Sigmoid colon (tissue), 7 donors: ENCODE measurements at places on chromosomes 4 and X. TPM values are rescaled to one million over a fixed set of nuclear protein-coding genes. Genes with fewer than 3 reads are reported as not detected.

GRCh38 chr4:166064721-166065120, 191.7 kb downstream of the TLL1 start:
- DNase-seq, result no peak

- DNase-seq, result no peak
Measured at GRCh38 chr4:152610131-152610530, 69.7 kb downstream of the TMEM154 start.

DNA sequence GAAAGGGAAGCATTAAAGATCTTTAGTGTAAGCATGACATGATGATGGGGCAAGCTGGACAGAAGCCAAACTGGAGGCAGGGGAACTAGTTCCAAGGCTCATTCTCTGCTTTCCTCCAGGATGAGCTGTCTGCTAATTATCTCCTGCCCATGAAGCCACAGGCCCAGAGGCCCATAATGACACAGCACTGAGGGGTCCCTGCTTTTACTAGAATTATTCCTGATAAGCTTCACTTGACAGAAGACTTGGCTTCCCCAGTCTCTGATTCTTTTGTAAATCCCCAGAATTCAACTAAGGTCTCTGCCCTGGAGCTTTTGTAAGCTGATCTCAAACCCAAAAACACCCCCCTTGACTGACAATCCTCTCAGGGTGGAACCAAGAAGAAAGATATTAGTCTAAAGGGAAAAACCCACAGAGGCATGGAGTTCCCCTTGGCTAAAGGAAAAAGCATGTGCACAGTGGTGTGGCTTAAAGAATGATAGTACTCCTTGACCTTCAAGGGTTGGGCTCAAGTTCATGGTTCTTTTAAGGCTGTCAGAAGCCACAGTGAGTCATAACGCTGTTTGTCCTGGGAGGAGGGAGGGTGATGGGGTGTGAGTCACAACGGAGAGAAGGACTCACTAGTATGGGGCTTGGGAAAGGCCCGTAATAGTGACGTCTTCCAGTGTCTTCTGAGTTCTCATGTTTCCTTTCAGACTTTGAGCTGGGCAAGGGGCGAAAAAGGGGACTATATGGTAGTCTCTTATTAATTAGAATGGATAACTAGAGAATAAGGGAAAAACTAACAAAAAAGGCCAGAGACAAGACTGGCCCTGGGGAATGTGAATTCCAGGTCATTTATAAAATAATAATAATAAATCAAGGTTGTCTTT, 146.0 kb upstream of the CPEB2 start:
- peak; percentile 87 for DNase-seq

GRCh38 chr4:42483426-42484379, 86.4 kb downstream of the SHISA3 start:
- DNase-seq, result peak; percentile 76

GRCh38 chrX:121831601-121832000, 784.2 kb downstream of the GLUD2 start:
- no peak for DNase-seq

DNA sequence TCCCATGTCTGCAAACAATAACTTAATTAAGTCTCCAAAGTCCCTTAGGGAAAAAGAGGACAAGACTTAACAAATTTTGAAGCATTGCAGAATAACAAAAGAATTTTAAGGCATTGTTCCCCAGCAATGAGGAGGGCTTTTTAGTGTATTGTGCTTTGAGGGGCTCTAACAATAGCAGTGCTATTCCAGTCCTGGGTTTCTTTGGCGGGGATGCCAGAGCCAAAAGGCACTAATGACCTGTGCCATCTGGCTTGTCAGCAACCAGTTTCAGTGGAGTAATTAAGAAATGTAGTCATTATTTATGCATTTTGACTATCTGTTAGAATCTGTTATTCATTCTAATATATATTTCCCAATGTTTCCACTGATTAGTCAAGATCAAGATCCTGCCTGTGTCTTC, 575.4 kb downstream of the SPRY1 start:
- no peak for DNase-seq

GRCh38 chr4:10701702-10702460, 17.3 kb upstream of the CLNK start:
- DNase-seq, result no peak

GRCh38 chr4:52095374-52095773, 44.3 kb downstream of the SPATA18 start:
- no peak for DNase-seq

- DNase-seq, result no peak
Measured at GRCh38 chr4:53990641-53991040, 73.8 kb downstream of the CHIC2 start.

DNA sequence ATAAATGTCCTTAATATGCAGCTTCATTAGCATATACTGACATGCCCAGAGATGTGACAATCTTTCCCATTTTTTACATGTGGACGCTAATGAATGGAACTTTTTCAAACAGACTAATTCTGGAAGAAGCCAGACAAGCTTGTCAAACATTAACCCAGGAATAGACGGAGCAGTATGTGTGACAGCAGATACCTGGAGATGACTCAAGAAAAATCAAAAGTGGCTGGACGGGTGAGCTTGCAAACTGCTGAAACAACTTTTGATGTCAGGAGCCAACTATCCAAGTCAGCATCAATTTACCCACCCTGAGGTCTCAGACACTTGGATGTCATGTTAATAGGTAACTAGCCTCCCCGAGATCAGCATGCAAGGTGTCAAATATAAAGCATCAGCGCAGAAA, 183.0 kb downstream of the PACRGL start:
- DNase-seq, result no peak

GRCh38 chrX:119529345-119530276, 35.6 kb downstream of the STEEP1 start:
- no peak for DNase-seq

- no peak for DNase-seq
Measured at GRCh38 chr4:22712105-22712504, 19.4 kb downstream of the GBA3 start.

DNA sequence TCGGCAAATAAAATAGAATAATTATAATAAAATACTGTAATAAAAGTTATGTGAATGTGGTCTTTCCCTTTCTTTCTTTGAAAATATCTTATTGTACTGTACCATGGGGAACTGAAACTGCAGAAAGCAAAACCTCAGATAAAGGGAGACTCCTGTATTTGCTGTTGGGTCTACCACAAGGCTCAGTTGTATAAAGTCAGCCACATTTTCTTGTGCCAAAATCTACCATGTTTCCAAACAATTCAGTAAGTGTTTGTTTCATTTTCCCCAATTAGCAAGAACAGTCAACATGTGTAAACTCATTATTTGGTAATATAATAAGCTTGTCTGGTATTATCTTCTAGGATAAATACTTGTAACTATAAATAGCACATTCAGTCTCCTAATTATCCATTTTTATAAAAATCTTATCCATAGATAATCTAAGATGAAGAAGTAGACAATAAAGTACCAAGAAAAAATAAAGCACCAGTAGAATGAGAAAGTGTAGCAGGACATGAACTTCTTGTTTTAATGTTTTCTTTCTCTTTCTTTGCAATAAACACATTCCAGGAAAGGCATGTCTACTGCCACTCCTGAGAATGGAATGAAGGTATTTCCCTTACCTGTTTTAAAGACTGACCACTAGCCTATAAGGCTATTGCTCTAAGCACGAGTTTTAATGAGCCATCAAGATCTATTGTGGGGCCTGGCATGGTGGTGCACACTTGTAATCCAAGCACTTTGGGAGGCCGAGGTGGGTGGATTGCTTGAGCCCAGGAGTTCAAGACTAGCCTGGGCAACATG, 15.0 kb upstream of the OTUD4 start:
- DNase-seq, result no peak

DNA sequence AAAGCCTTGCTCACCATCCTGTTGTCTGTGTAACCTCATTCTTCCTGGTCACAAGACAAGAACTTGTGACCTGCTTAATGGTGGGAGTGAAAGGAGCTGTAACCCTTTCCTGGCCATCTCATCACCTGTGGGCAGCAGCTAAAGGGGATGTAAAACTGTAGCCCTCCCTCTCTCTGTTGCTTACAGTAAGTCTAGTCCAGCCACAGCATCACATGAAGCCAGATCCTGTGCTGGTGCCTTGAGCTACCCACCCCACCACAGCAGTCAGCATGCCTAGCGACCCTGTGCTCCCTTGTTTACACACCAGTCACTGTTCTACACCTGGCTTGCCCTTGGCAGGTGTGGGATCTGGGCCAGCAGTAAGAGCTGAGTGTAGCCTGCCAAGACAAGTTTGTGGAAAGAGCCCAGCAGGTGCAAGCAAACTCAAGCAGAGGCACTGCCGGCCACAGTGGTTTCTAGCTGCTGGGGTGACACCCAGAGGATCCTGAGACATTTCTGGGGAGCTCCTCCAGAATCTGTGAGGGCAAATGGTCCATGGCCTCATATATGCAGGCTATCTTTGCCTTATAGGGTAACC, 41.0 kb downstream of the UGT2B28 start:
- DNase-seq, result no peak

The GIMD1 gene
- not detected for total RNA-seq

The XG gene
- not detected for total RNA-seq
